ENCODE measurements at places on chromosomes 4 and X.

GRCh38 chrX:79854469-79854868 is 160.1 kb upstream of the TBX22 start:
- no peak for DNase-seq

DNA sequence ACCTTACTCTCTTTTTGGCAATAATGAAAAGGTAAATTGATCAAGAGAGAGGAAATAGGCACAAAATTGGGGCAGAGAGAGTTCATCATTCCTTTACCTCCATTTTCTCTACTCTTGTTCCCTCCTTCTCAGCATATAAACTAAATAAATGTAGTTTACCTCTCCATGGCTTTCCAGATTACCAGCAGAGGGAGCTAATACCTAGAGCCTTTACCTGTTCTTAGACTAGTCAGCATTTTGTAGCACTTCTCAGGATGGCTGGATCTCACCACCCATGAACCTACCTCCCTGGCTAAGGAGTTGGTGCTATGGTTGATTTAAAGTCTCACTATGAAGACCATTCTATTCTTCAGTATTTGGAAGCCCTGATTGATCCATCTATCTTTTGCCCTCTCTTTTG is 15.7 kb downstream of the OFD1 start:
- no peak for DNase-seq

DNA sequence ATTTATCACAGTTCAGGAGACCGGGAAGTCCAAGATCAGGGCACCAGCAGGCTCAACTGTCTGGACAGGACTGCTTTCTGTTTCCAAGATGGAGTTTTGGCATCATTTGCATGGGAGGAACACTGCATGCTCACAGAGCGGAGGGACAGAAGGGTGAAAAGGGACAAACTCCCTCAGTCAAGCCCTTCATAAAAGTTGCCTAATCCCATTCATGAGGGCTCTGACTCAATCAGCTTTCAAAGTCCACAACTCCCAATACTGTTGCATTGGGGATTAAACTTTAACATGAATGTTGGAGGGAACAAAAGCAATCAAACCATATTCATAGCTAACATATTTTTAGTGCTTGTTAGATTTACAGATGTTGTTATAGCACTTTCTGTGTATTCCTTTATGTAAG is 158.9 kb upstream of the MAD2L1 start:
- no peak for DNase-seq

DNA sequence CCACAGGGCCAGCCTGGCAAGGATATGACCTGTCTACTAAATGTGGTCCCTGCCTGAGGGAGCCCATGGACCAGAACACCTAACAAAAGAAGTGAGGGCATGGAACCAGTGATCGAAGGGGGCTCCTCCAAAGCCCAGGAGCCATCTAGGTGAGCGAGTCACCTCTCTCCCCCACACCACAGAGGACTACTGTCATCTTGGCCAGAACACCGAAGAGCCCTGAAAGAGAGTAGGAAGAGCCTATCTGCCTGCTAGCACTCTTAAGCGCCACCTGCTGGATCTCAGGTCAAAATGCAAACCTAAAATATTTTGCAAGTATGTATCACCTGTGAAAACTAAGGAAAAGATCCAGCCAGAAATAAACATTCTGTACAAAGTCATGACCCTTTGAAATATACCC is 137.9 kb upstream of the ZXDB start:
- DNase-seq: peak; percentile 3

GRCh38 chr4:106264331-106264728 is 51.7 kb downstream of the TBCK start:
- no peak for DNase-seq

GRCh38 chr4:85672959-85673358 is 198.0 kb downstream of the ARHGAP24 start:
- peak; percentile 31 for DNase-seq

- no peak for DNase-seq
Measured at GRCh38 chr4:27020203-27020602, 159.6 kb downstream of the STIM2 start.

GRCh38 chr4:55588160-55588559 is 3.9 kb downstream of the PDCL2 start:
- DNase-seq: no peak

- no peak for DNase-seq
Measured at GRCh38 chrX:31590581-31591114, 518.8 kb upstream of the FTHL17 start.

Data from Ammon's horn (tissue), 1 donor.